Psoas muscle (tissue), 8 donors: ENCODE measurements at places on chromosomes 5 and 9.
A peak's percentile ranks its signal among the peaks of the same experiment; 100 is the strongest.

DNA sequence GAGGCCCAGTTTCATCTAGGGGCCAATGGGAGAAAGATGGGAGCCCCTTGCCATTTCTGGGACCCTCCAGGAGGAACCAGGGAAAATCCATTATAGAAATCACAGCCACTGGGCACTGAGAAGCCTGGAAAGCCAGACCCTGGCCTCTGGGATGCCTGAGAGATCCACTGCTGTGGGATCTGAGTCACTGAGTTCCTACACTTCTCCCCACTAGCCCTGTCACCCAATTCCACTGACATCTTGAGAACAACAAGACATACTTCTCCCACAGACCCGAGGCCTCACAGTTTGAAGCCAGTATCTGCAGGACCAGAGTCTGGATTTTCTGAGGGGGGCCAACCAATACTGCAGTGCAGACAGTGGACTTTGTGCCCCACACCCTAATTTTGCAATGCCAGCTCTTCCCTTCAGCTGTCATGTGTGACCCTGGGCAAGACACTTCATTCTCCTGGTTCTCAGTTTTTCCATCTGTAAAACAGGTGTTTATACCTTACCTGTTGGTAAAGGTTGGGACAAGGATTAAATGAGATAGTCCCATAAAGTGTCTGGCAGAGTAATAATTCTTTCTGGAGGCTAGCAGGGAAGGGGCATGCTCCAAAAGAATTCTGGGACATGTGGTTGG is 46.5 kb downstream of the CXXC5 start:
- no peaks in the 10 kb centered on the region for H3K36me3 ChIP-seq
- DNase-seq, result no peak
- no peak overlapping the region for H3K4me3 ChIP-seq

DNA sequence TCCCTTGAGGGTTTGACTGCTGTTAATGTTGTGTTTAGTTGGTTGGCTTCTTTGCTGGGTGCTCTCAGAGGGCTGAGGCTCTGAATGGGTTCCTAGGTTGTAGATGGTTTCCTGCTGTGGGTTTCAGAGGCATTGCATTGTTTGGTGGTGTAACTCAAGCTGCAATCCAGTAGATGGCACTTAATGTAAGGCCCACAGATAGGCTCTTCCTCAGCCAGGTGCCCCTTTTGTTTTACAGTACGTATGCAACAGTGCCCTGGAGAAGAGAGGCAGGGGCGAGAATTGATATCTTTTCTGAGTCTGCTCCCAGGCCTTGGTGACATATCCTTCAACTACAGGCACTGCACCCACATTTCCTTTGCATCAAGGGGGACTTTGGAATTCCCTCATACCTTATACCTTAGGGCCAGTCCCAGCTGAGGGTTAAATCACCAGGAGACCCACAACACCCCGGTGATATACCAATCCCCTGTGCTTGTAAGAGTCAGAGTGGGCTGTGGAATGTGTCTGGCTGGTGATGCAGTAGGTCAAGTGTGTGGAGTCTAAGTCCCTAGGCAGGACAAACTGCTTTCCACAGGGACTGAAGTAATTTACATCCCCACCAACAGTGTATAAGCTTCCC is 7.0 kb upstream of the UGT3A2 start:
- H3K27me3 ChIP-seq, result no peaks in the 10 kb centered on the region

DNA sequence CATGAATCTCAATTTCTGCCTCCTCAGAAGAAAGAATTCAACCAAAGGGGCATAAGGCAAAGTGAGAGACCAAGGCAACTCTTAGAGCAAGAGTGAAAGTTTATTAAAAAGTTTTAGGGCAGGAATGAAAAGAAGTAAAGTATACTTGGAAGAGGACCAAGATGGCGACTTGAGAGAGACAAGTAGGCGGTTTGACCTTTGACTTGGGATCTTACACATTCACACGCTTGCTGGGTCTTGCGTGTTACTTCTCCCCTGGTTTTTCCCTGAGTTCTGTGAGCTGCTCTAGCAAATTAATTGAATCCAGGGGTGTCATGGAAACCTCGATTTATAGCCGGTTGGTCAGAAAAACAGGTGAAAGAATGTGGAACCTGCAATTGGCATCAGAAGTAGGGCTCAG is 7.0 kb downstream of the ZNF346 start:
- H3K27ac ChIP-seq, result no peak overlapping the region
- H3K27me3 ChIP-seq, result no peaks in the 10 kb centered on the region
- no peaks in the 10 kb centered on the region for H3K36me3 ChIP-seq
- no peak overlapping the region for H3K4me3 ChIP-seq
- H3K4me1 ChIP-seq, result peaks cover 3% of the 10 kb centered on the region

DNA sequence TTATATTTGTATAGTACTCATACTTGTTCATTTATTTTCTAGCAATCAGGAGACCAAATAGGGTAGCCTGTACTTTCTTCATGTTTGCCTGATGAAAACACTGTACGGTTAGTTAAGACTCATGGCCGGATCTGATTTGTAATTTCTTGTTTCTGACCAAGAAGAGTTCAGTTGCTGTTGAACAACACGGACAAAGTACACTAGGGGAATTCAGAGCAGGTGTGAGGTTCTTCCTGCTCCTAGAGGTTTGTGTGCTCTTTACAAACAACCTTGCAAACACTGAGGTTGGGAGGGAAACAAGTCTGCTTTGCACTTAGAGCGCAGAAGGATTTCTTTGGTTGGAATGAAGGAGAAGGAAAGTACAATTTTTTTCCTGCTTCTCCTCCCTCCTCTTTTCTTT is 69.7 kb downstream of the TRIO start:
- no peaks in the 10 kb centered on the region for H3K27me3 ChIP-seq
- H3K4me3 ChIP-seq, result no peak overlapping the region
- H3K27ac ChIP-seq, result no peak overlapping the region
- peaks cover 71% of the 10 kb centered on the region for H3K4me1 ChIP-seq
- no peaks in the 10 kb centered on the region for H3K36me3 ChIP-seq

- no peaks in the 10 kb centered on the region for H3K4me1 ChIP-seq
- H3K27ac ChIP-seq, result no peak overlapping the region
- no peak for DNase-seq
- H3K4me3 ChIP-seq, result no peak overlapping the region
- H3K36me3 ChIP-seq, result no peaks in the 10 kb centered on the region
Observed at GRCh38 chr9:69829484-69829883, 8.9 kb downstream of the CFAP95 start.

- H3K4me3 ChIP-seq, result no peak overlapping the region
- DNase-seq, result no peak
- no peaks in the 10 kb centered on the region for H3K36me3 ChIP-seq
- H3K4me1 ChIP-seq, result no peaks in the 10 kb centered on the region
- no peak overlapping the region for H3K27ac ChIP-seq
Observed at GRCh38 chr5:126354858-126355731, 68.1 kb upstream of the GRAMD2B start.

GRCh38 chr9:34675869-34676268 is 13.4 kb upstream of the CCL27 start:
- DNase-seq, result no peak
- no peak overlapping the region for H3K4me3 ChIP-seq
- H3K27me3 ChIP-seq, result no peaks in the 10 kb centered on the region
- peaks cover 7% of the 10 kb centered on the region for H3K4me1 ChIP-seq
- no peak overlapping the region for H3K27ac ChIP-seq

- H3K36me3 ChIP-seq, result no peaks in the 10 kb centered on the region
- peak; percentile 25 for DNase-seq
- H3K27me3 ChIP-seq, result no peaks in the 10 kb centered on the region
- H3K4me1 ChIP-seq, result peaks cover 81% of the 10 kb centered on the region
Observed at GRCh38 chr5:96714951-96715451, 52.8 kb downstream of the CAST start.

DNA sequence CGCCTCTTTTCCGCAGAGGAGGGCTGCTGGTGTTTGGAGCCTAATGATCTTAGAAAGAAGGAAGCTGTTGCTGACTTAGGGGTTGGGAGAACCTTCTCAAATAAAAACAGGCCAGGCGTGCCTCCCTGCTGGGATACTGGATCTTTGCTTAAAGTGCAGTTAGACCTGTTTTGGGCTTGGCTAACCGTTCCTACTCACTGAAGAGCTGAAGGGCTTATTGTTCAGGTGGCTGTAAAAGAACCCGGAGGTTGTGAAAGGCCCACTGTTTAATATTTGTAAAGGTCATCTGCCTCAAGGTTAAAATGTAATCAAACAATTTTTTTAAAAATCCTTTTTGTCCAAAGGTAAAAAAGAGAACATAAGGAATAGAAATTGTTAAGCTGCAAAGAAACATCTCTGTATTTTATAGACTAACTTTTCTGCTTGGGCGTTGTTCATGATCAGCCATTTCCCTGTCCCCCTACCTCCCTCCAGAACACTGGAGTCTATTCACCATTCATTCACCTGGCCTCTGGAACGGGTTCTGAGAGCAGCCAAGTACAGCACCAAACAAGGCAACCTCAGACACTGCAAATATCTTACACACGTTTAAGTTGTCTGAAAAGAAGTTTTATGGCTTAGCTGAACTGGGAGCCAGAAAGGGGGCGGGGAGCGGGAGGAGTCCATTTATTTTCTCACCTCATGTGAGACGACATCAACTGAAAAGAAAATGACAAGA is 18.6 kb upstream of the MTMR12 start:
- no peak for DNase-seq
- no peaks in the 10 kb centered on the region for H3K27me3 ChIP-seq
- no peak overlapping the region for H3K27ac ChIP-seq
- no peaks in the 10 kb centered on the region for H3K4me1 ChIP-seq
- H3K36me3 ChIP-seq, result no peaks in the 10 kb centered on the region

GRCh38 chr5:140339636-140340035 is 6.8 kb downstream of the HBEGF start:
- no peak for DNase-seq
- H3K4me1 ChIP-seq, result peaks cover 93% of the 10 kb centered on the region
- H3K36me3 ChIP-seq, result peaks cover 33% of the 10 kb centered on the region
- H3K27ac ChIP-seq, result peak overlapping the region; percentile 94
- H3K27me3 ChIP-seq, result no peaks in the 10 kb centered on the region

DNA sequence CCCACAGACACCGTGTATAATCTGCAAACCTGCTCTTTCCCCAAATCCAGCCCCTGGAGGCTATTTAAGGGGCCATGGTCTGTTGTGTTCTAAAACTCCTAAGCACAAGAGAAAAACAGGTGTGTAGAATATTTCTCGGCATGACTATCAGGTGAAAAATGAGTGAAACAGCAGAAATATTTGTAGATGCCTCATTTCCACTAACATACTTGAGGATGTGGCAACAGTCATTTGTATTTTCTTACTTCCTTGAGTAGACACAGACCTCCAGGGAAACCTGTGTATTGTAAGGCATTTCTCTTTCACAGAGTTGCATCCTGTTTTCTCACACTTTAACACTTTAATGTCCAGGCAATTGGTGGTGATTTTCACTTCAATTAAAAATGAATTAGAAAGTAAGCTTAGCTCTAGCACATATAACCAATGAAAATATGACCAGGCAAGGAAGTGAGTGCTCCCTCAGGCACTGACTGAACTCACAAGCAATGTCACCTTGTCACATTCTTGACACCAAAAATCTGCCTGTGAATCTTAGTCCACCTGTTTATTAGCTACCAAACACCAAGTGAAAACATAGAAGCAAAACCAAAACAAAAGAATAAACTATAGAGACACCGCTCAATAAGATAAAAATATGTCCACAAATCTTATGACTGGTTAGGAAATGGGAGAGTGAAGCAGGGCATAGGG is 64.4 kb downstream of the DIRAS2 start:
- H3K27ac ChIP-seq, result no peak overlapping the region
- H3K36me3 ChIP-seq, result no peaks in the 10 kb centered on the region
- no peaks in the 10 kb centered on the region for H3K27me3 ChIP-seq
- H3K4me1 ChIP-seq, result no peaks in the 10 kb centered on the region
- no peak overlapping the region for H3K4me3 ChIP-seq

- H3K4me1 ChIP-seq, result peaks cover 19% of the 10 kb centered on the region
- no peak for DNase-seq
- H3K27me3 ChIP-seq, result no peaks in the 10 kb centered on the region
- no peaks in the 10 kb centered on the region for H3K36me3 ChIP-seq
- H3K4me3 ChIP-seq, result no peak overlapping the region
Observed at GRCh38 chr9:112048924-112049691, 126.0 kb downstream of the SUSD1 start.

DNA sequence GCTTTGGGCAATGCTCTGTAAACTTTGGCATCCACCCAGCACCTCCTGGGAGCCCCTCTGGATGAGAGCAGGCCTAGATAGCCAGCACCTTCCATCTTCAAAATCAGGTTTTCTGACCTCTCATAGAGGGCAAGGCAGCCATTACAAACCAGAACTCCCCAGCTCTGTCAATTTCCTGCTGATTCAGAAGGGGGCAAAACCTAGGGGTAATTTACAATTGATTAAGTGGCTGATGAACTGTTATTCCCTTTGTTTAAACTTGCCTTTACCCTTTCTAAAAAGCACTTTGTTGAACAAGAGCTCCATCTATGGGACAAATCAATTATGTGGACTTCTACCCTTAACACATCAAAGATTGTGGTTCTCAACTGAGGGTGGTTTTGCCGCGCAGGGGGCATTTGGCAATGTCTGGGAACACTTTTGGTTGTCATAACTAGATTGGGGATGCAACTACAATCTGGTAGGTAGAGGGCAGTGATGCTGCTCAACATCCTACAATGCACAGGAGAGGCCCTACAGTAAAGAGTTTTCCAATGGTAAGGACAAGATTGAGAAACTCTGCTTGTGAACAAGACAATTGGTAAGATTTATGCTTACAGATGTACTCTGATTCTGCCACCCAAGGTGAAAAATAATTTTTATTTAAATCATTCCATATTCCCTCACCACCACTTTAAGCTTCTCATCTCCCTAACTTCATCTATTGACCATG is 184.1 kb downstream of the MARCHF11 start:
- no peaks in the 10 kb centered on the region for H3K4me1 ChIP-seq
- no peaks in the 10 kb centered on the region for H3K27me3 ChIP-seq
- DNase-seq, result no peak
- H3K36me3 ChIP-seq, result no peaks in the 10 kb centered on the region

DNA sequence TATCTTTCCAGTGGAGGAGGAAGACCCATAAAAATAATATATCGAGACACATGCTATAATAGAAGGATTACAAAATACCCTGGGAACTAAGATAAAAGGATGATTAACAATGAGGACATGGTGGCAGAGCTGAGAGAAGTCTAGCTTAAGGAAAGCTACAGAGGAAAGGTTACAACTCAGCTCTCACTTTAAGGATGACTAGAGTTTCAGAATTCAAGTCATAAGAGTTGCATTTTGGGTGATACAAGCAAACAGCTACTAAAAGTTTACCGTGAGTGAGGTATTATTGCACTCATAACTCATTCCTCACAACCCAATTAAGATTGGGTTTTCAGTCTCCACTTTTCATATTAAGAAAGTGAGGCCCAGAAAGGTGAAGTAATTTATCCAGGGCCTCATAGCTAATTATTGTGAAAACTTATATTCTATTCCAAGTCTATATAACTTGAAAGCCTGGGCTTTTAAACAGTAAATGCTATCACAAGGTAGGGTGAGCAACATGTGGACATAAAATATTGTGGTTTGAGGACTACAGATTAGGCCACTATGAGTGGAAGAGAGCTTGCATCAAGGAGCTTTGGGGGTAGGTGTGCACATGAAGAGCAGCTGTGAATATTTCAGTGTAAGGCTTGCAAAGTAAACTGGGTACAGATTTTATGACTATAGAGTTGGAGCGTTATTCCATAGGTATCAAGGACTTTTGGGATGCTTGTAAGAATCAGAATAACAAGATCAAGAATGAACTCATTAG is 28.0 kb downstream of the JAKMIP2 start:
- no peaks in the 10 kb centered on the region for H3K27me3 ChIP-seq
- no peaks in the 10 kb centered on the region for H3K36me3 ChIP-seq
- H3K4me1 ChIP-seq, result no peaks in the 10 kb centered on the region
- DNase-seq, result no peak
- H3K27ac ChIP-seq, result no peak overlapping the region
